Hippocampal formation (tissue), 2 donors: ENCODE measurements at places on chromosomes 2 and 18.

DNA sequence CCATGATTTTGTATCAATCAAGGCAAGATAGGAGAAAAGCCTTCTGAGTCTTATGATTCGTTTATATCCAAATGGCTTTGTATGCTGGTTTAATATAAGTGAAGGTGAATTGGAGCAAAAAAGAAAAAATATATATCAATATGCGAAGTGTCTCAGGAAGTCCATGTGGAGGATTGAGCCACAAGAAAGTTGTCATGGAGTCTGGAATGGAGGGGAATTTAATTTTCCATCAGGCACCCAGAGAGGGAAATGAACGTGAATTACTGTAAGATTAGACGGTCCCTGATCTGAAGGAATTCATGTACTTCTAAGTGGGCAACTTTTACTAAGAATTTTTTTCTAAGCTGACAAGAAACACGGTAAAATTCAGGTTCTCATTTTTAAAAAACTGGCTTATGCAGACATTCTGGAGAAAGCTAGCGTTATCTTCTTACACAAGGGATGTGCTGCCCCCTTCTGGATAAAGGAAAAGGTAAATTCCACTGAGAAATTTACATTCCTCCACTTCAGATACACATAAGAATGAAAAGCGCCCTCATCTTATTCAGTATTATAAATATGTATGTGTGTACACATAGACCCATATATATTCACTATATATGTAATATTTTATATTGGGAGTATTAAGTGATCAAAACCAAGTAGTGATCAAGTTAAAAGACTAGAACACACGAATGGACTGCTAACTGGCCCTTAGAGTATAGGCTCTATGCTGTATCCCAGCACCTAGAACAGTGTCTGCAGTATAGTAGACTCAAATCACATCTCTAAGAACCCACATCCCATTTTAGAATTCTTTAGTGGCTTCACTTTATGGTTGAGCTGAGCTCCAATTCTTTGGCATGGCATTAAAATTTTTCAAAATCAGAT is 289.0 kb upstream of the TFPI start:
- DNase-seq, result peak; percentile 56

GRCh38 chr2:135650721-135651120 is 90.9 kb upstream of the UBXN4 start:
- DNase-seq, result no peak

DNA sequence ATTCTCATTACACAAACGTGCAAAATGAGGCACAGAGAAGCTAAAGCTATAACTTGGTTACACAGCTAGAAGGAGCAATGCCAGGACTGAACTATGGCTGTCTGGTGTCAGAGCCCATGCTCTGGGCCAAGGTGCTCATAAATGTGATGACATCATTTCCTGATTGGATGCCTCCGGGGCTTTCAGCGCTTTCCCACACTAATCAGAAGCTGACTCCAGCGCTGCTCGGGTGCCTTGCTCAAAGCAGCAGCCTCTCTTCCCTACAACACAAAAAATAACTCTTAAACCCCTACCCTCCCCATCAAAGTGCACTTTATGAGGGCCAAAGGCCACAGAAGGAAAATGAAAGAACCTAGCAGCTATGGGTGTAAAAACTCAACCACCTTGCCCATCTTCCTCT is 90.7 kb downstream of the STK39 start:
- DNase-seq, result no peak

DNA sequence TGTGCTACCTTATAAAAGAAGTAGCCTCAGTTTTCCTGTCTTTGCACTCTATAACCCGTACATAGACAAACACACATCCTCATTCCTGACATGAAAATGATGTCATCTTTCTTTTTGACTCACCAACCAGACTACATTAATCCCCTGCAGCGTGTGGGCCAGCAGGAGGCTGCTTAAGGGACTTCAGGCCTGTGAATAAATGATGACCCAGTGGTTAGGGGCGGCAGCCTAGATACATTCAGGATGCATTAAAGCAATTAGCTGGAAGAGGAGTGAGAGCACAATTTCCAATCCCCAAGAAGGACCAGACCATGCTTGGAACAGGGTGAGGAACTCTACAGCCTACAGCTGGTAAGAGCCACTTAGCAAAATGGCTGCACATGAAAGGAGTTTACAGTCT is 57.3 kb upstream of the KLF7 start:
- DNase-seq, result no peak

- no peak for DNase-seq
Observed at GRCh38 chr2:74097574-74097973, 50.1 kb downstream of the BOLA3 start.

- DNase-seq, result no peak
Observed at GRCh38 chr2:235554936-235555335, 61.1 kb downstream of the AGAP1 start.

- no peak for DNase-seq
Observed at GRCh38 chr18:14927701-14928100, 179.7 kb downstream of the ANKRD30B start.

DNA sequence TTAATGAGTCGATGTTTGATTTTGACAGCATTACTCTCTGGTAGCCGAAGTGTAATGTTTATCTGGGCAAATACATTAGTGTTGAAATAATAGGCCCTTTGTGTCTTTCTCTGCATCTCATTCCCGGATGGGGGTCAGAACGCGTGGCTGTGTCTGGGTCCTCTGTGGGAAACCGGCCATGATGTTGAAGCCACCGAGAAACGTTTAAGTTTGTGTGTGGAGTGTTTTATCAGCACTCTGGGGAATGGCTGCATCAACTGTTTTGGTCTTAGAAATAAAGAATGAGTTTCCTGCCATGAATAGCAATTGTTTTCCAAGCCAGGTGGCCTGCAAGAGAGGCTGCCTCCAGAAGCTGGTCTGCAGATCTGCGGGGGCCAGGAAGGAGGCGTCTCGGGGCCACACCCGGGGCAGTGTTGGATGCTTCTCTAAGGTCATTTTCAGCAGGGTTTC is 69.7 kb downstream of the RNF144A start:
- peak; percentile 63 for DNase-seq

DNA sequence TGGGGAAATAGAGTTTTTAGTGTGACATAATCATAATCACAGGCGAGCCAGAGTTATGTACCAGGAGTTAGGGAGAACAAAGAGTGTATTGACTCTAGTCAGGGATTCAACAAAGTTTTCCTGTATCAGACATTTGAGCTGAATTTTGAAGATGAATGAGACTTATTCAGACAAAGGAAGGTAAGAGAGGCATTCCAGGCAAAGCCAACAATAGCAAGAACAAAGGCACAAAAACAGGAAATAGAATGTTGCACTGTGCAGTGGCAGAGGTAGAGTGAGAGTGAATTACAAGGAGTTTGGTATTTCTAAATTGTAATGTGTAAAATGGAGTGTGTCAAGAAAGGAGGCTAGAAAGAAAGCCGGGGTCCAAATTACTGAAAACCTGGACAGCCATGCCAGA is 156.2 kb downstream of the CCDC148 start:
- DNase-seq, result no peak

DNA sequence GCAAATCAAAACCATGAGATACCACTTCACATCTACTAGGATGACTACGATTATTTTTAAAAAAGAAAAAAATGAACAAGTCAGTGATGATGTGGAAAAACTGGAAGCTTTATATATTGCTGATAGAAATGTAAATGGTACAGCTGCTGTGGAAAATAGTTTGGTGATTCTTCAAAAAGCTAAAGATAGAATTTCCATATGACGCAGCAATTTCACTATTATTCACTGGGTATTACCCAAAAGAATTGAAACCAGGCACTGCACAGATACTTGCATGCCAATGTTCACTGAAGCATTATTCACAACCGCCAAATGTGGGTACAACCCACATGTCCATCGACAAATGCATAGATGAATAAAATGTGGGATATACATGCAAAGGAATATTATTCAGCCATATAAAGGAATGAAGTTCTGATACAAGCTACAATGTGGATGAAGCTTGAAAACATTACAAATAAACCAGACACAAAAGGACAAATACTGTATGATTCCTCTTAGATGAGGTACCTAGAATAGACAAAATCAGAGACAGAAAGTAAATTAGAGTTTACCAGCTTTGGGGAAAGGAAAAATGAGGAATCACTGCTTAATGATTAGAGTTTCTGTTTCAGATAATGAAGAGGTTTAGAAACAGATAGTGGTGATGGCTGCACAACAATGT is 11.1 kb downstream of the RTTN start:
- DNase-seq, result no peak

- no peak for DNase-seq
Observed at GRCh38 chr18:7172611-7173010, 55.0 kb upstream of the LAMA1 start.

GRCh38 chr2:70901227-70902066 is 34.3 kb upstream of the ATP6V1B1 start:
- no peak for DNase-seq

- no peak for DNase-seq
Observed at GRCh38 chr2:237920673-237921072, 46.1 kb upstream of the UBE2F start.

GRCh38 chr2:10912076-10912731 is 470 bp downstream of the KCNF1 start:
- DNase-seq, result no peak

GRCh38 chr2:219497495-219498279 is 1.0 kb upstream of the GMPPA start:
- DNase-seq, result peak; percentile 22

GRCh38 chr18:51639541-51639940 is 442.1 kb upstream of the MEX3C start:
- DNase-seq, result no peak

GRCh38 chr2:78035804-78036203 is 513.6 kb upstream of the LRRTM4 start:
- no peak for DNase-seq

- DNase-seq, result no peak
Observed at GRCh38 chr2:226558418-226558817, 241.2 kb downstream of the IRS1 start.

- DNase-seq, result no peak
Observed at GRCh38 chr2:88735853-88736252, 44.4 kb downstream of the RPIA start.

DNA sequence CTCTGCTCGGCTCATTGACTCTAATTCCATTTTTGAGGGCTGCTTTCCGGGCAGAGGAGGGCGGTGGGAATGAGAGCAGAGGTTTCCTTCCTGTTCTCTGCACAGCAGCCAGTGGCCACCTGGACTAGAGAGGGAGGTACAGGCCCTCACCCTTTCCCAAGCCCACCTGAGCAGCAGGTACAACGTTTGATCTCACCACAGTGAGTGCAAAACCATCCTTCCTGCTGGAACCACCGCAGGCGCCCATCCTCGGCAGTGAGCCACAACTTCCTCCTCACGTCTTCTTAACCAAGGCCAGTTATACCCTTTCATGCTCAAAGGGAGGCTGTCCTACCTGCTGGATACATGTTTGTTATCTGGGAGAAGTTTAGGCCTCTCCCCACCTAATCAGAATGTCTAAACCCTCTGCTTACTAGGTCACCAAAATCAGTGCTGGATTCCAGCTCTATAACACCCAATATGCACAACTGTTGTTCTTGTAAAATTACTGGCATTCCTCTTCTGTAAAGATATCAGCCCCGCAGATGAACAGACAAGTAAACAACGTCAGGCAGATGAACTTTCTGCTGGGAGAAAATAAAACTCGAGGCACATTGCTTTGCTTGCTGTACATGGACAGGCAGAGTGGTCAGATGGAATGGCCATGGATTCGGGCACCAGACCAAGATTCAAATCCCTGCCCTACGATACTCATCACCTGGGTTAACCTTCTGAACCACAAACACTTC is 191.4 kb downstream of the SH3RF3 start:
- no peak for DNase-seq

GRCh38 chr18:2134364-2134763 is 436.9 kb downstream of the METTL4 start:
- no peak for DNase-seq

DNA sequence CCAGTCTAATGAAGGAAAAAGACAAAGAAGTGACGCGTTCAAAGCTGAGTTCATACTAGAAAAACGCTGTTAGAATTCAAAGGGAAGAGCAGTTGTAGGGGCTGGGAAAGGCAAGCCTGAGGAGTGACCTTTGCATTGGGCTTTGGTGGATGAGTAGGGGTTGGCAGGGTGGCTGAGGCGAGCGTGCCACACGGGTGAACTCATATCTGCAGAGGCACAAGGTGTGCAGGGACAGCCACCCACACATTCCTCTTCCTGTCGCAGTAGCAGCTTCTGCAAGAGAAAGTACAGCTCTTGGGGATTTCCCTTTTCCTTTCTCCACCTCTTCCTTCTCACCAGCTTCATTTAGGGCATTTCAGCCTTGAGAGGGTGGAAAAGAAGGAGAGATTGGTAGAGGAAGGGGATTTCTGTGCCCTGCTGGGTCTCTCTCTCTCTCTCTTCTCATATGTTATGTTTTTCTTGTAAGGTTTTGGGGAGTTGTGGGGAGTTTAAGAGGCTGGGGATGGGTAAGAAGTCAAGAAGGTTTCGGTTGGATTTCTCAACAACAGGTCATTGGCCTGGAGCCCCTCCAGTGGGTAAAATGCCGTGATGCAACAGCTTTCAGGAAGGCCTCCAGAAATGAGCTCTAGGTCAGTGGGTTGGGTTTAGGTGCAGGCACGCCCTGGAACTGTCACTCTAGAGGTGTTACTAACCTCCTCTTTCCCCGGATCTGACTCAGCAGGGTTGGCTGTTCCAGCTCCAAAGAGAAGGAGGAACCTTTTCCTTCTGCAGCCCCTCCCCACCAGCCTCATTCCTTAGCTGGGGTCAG is 40.1 kb downstream of the ODC1 start:
- DNase-seq, result no peak

DNA sequence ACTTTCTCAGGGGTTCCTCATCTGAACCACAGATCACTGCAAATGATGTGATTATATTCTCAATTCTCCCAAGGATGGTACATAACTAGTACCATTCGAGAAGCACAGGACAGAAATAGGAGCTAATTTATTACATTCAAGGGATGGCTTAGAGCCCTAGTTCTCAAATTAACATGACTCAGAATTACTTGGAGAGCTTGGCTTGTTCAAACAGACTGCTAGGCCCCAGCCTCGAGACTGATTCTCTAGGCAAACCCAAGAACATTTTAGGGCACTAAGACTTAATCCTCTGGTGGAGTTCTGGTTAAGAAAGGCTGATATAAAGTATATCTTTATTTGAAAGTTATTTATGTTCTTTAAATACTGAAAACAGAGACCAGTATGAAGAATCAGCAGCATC is 35.8 kb downstream of the HIBCH start:
- no peak for DNase-seq

GRCh38 chr2:108139521-108139920 is 100.2 kb upstream of the SULT1C3 start:
- no peak for DNase-seq

DNA sequence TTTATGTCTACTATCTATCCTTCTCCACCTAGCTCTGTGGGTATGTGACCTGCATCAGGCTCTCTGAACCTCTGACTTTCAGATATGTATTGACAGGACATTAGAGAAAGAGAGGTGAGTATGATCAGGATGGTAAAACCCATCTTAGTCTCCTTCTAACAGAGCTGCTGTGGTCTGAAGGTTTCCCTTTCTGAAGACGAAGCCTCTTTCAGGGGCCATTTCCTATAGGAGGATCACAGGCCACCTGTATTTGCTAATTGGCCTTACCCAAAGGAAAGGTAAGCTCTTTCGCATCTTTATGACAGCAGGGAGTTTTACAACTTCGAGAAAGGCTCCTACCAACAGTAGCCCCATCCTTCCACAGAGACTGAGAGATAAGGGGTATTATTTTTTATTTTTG is 442.9 kb downstream of the KCNJ3 start:
- no peak for DNase-seq
